ENCODE measurements at places on chromosomes 13 and 19.
A peak's percentile ranks its signal among the peaks of the same experiment; 100 is the strongest.

- DNase-seq = no peak
These were observed 6.1 kb upstream of the KLK8 start for GRCh38 chr19:51007488-51007887.

DNA sequence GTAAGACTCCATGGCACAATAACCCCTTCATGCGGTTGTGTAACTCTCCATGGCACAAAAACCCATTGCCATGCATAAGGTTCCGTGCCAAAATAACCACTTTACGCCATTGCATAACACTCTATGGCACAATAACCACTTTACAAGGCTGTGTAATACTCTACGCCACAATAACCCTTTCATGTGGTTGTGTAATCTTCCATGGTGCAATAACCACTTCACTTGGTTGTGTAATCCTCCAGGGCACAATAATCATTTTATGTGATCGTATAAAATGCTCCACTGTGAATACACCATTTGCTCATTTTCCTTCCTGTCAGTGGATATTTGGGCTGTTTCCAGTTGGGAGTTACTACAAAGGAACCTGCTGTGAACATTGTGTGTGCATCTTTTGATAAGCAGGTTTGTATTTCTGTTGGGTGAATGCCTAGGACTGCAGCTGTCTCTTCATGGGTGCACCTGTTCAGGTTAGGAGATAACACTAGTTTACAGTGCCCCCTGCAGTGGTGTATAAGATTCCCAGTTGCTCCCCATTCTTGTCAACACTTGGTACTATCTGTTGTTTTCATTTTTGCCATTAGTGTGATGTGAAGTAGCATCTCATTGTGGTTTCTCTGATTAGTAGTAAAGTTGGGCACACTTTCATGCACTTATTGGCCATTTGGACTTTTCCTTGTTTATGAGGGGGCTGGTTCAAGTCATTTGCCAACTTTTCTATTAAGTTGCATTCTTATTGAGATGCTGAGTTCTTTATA lies 21.1 kb upstream of the ZSCAN18 start:
- no peak for DNase-seq

DNA sequence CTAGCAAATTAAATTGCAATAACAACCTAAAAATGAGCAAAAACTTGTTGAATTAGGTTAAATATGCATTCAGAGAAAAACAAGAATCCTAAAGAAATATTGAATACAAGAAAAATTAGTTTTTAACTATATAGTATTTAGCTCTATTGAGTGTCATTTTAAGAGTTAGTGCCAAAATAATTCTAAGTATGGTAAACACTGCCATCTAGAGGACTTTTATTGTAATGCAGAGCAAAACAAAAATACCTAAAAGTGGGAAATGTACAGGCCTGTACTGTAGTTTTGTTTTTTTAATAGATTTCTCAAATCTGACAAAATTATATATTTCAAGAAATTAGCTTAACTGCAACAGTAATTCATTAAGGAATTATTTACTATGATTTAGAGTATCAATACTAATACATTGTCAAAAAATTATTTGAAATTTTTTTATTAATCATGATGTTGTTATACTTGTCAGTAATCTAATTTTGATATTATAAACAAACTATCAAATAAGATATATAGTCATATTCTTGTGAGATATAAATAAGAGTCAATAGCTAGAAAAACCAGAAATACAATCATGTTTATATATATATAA lies 8.2 kb upstream of the PCDH9 start:
- DNase-seq = peak; percentile 27

DNA sequence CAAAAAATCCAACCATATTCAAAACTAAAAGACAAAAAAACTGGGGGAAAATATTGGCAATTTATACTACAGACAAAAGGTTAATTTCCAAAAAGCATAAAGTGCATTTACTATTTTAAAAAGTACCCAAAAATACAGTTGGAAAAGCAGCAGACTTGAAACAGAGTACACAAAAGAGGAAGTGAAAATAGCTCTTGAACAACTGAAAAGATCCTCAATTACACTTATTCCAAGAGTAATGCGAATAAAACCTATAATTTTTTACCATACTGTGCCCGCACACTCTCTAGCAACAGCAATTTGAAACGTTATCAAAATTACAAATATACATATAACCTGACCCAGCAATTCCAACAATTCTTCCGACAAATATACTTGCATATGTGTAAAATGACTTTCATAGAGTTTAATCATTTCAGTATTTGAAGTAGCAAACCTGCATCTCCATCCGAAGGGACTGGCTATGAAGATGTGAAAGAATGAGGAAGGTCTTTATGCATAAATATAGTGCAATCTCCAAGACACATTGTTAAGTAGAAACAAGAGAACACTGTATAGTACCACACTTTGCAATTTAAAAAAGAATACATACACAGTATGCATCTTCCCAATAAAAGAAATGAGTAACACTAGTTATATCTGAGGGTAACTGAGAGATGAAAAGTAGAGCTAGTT lies 25.4 kb downstream of the ALG5 start:
- no peak for DNase-seq

DNA sequence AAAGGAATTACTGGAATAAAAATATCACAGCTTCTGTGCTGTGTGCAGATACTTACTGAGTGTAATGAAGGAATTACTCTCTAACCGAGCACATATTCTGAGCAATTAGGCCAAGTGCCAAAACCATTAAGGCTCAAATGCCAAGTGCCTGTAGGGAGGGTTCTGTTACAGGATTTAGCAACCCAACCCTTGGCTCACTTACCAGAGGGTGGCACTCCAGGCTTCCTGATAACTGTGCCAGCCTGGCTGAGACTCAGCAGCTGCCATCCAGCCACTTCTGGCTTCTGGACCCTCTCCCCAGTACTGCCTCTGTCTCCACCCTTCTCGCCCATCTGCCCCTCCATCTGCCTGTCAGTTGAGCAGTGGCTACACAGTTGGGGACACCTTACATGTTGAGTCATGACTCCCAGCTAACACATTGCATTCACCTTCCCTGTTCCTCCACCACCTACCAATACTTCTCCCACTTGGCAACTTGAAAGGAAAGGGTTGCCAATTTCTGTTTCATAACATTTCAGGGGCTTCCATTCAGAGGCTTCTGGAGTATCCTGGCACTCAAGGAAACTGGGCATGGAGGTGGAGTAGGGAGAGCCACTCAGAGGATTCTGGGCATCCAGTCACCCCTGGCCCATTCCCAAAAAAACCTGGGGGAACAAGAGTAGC lies 110.5 kb downstream of the COG6 start:
- DNase-seq = no peak

DNA sequence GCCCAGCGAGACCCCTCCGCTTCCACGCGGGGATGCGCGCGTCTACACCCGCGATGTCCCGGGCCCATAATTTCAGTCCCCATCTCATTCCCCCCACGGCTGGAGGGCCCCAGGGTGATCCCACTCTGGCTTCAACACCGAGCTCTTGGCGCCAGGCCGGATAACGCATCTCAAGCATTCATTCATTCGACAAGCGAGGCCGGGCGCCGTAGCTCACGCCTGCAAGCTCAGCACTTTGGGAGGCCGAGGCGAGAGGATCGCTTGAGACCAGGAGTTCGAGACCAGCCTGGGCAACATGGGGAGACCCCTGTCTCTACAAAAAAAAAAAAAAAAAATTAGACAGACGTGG lies 5.9 kb downstream of the ANGPTL6 start:
- no peak for DNase-seq

- DNase-seq = no peak
These were observed 468.9 kb upstream of the TSHZ3 start for GRCh38 chr19:31817971-31818797.

DNA sequence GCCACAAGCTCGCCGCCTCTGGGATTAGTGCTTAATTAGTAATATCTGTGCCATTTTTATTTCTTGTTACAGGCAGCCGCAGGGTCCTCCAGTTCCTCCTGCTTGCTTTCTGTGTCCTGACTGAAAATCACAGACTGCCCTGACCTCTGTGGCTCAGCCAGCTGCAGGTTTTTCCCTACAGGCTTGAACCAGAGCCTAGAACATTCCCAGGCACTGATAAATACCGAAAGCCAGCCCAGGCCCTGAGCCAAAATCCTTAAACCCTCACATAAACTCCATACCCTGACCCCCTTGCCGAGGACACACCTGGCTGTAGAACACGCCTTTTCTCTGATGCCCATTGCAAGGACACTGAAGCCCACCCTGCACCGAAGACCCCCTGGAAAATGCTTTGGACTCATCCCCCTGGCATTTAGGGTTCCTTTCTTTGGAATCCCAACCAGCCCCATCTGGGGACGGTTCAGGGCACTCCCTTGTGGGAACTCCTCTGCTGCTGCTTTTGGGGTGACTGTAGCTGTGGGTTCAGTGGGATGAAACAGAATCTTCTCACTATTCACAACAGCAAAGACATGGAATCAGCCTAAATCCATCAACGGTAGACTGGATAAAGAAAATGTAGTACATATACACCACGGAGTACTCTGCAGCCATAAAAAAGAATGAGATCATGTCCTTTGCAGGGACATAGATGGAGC lies 15.5 kb downstream of the DPP9 start:
- peak; percentile 22 for DNase-seq

DNA sequence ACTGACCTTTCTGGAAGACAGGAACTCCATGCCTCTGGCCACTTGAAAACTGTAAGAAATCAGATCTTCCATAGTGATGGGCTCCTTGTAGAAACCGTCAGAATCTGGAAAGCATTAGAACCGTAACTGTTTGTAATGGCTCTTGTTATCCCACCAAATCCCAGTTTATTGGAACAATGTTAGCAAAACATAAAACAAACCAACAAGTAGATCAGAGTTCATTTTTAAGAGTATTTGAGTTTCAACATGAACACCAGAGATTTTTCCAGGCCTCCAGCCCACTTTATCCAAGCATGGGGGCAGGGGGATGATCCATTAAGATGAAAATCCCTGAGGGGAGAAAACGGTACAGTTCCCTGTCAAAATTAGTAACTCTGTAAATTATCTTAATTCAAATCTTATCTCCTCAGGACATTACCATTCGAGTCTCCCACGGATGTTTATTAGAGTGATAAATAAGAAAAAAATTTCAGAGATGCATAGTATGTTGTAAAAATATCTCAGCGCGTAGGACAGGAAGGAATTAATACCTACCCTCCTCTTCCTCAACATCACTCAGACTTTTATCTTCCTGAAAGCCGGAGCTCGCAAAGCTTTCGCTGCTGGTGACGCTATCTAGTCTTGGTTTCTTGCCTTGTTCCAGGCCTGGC lies 172.5 kb downstream of the FLT1 start:
- no peak for DNase-seq

GRCh38 chr13:99299920-99300341 lies 7.3 kb downstream of the GPR183 start:
- DNase-seq = no peak

DNA sequence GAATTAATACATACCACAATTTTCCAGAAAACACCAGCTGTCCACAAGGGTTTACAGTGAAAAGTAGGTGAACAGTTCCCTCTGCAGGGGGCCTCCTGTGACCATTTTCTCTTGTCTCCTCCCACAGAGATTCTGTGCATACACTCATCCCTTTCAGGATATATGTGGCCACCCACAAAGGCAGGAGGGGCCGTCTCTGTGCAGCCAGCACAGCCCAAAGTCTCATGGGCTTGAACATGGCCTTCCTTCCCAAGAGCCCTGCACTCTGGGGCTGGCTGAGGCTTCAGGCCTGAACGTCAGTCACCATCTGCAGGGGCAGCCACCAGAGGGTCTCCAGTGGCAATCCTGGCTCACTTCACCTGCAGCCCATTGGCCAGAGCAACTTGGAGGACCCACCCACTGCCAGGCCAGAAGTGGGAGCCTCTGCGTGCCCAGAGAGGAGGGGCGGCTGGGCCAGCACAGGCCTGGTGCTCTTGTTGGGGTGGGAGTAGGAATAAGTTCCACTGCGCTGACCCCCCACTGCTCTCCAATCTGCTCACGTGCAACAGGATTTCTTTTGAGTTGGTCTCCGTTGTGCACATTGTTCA lies 25.1 kb downstream of the TMEM161A start:
- DNase-seq = no peak

GRCh38 chr19:23415034-23415433 lies 19.8 kb upstream of the ZNF91 start:
- no peak for DNase-seq

- no peak for DNase-seq
These were observed 42.4 kb upstream of the ZNF737 start for GRCh38 chr19:20607943-20608342.

GRCh38 chr13:71621174-71622124 lies 245.6 kb downstream of the DACH1 start:
- DNase-seq = no peak

GRCh38 chr13:23750383-23751121 lies 138.6 kb downstream of the MIPEP start:
- DNase-seq = no peak

GRCh38 chr19:39296906-39297305 lies 699 bp downstream of the IFNL1 start:
- no peak for DNase-seq

GRCh38 chr13:31824705-31825517 lies 85.6 kb downstream of the RXFP2 start:
- peak; percentile 65 for DNase-seq

GRCh38 chr19:15595069-15595468 lies 19.9 kb upstream of the CYP4F8 start:
- DNase-seq = no peak

DNA sequence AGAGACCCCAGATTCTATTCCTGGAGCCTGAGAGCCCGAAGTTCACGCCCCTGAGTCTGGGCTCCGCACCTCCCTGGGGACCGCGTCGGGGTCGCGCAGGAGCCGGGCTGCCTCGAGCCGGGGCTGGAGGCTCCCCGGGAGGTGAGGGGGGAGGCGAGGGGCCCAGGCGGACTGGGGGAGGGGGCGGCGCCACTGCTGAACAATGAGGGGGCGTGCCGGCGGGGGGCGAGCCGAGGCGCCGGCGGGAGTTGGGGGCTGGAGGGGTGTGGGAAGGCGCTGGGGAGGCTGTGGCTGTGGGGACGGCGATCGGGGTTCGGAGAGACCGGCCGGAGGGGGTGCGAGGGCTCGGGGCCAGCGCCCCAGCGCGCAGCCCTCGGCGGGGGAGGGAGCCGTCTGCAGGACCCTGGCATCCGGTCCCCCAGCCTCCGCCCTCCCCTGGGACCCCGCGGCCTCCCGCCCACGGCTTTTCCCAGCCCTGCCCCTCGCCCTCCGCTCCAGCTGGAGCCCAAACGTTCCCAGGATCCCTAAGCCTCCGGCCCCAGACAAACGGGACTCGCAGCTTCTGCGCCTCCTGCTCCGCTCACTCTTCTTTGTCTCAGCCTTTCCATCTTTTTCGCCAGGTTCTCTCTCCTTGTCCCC lies 922 bp downstream of the PLEKHG2 start:
- peak; percentile 85 for DNase-seq

- no peak for DNase-seq
These were observed 554.1 kb downstream of the KCTD12 start for GRCh38 chr13:76331943-76332712.

DNA sequence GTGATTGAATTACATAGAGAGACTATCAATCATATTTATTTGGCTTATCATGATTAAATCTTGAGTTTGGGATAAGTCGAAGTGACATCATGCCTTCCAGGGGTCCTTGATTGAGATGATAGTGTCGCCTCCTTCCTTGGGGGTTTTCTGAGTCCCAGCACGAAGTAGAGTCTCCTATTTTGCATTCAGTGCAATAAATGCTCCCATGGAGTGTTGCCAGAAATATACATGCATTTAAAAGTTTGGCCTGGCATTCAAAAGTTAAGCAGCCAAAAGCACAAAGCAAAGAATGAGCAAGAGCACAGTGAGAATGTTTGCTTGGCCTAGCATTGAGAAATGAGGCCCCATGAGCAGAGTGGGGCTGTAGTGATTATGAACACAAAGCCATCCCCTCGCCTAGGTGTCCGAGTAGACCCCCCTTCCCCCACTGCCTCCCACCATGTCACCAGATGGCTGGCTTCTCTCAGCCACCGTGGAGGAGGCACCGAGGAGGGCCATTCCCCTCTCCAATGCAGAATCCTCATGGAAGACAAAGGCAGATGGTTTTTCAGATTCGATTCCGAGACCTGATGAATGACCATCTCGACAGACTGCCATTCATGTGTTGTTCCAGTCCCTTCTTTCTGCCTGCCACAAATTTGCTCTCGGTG lies 58.8 kb upstream of the UBL3 start:
- DNase-seq = no peak

All from GM03348 (cell line).